ENCODE measurements at places on chromosomes 12 and 14.
A peak's percentile ranks its signal among the peaks of the same experiment; 100 is the strongest.

GRCh38 chr12:57927086-57927485 lies 14.3 kb upstream of the ATP23 start:
- DNase-seq, result no peak

- DNase-seq, result no peak
Measured at GRCh38 chr12:130863298-130863697, 8.6 kb upstream of the RAN start.

DNA sequence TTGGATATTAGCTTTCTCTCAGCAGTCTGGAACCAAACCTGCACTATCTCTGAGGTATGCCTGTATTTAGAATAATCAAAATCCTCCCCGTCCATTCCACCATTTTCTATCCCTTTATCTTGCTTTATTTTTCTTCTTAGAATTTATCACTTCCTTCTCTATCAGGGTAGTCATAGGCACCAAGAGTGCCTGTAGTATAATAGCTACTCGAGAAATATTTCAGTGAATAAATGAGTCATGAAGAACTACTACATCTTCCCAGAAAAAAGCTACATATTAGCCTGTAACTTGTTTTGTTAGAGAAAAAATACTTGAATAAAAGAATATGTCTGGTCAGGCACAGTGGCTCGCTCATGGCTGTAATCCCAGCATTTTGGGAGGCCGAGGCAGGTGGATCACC lies 4.3 kb downstream of the SLC2A14 start:
- DNase-seq, result no peak

GRCh38 chr14:94581127-94581999 lies at the start of gene SERPINA5:
Gene SERPINA5 (plus strand): TSS chr14:94581426. CDS start chr14:94587363, 5,937 bp downstream.
- DNase-seq, result no peak

GRCh38 chr12:31804185-31804504 lies 75.3 kb upstream of the AMN1 start:
- DNase-seq, result no peak

DNA sequence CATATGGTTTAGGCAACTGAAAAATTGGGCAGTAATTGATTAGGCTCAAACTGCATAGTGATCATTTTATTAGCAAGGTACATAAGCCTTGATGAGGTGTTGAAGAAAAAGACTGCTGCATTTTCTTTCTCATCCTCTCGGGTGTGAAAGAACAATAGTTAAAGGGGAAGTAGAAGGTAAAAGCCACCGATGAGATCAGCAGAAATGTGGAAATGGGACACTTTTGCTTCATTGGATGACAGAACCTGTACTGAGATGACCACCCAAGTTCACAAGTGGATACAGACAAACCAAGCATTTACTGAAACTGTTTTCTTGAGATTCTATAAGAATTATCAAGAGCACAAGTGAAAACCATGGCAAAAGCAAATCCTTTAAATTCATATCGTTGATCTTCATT lies 184.0 kb downstream of the TMX1 start:
- DNase-seq, result no peak

DNA sequence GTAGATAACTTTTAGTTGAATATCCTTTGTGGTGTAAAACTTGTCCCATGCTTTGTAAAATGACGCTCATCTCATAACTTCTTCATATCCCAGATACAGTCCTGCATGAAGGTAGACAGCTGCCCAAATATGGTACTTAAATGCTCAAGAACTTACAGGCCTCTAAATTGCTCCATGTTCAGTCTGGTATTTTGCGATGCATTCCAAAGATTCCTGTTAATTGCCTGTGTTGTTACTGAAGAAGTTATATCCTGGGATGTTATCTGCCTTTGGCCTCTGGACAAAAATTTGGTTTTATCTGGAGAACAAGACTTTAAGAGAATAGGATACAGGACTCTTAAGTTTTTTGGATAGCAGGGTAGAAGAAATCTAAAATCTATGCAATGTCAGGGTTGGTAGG lies 473.0 kb downstream of the PCNX1 start:
- no peak for DNase-seq

GRCh38 chr12:41795910-41796309 lies 348.8 kb downstream of the GXYLT1 start:
- no peak for DNase-seq

DNA sequence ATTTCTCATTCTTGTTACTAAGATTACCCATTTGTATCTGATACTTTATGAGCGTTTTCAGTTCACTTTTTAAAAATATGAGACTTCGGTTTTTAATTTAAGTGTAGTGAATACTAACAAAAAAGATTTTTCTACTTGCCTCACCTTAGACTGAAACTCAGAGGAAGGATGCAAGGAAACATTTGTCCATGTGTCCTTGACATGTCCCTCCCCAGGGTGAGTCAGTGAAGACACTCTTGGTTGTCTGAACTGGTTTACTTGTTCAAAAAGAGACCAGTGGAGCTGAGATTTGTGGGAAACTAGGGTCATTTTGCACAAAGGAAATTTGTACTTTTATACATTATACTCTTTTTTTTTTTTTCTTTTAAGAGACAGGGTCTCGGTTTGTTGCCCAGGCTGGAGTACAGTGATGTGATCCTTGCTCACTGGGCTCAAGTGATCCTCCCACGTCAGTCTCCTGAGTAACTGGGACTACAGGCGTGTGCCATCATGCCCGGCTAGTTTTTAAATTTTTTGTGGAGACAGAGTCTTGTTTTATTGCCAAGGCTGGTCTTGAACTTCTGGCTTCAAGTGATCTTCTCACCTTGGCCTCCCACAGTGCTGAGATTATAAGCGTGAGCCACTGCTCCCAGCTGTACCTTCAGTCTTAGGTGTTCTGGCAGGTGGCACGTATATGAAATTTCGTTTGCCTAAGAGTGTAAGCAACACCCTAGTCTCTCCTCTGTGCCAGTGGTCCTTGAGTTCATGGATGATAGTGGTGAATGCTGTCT lies 56.7 kb downstream of the PPFIBP1 start:
- DNase-seq, result no peak

- no peak for DNase-seq
Measured at GRCh38 chr12:91441993-91442952, 259.7 kb upstream of the DCN start.

DNA sequence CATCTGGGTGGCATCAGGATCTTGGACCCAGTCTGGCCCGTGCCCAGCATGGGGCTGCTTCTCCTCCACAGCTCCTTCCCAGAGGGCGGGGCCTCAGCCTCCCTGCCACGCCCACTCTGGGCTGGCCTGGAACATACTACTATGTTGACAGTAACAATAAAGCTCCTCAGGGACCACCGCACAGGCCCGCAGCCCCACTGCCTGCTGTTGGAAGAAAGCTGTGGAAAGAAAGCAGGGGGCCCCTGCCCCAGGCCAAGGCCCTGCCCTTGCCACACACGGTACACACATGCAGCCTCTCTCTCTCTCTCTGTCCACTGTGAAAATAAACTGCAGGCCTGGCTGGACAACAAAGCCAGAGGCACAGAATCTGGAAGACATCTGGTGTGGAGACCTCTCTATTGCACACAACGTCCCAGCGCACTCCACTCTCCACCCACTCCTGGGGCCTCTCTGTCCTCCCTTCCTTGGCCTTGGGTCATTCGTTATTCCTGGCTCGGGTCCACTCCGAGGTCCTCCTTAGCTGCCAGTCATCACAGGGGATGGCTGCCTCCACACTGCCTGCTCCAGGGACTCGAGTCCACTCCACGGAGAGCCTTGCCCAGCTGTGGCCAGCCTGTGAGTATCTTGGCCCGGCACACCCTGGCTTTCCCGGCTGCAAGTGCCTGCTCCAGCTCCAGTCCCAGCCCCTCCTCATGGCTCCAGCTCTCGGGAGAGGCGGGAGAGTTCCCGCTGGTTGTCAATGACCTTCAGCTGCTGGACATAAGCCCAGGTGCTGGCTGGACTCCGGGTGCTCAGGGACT lies 11.8 kb upstream of the ENDOU start:
- no peak for DNase-seq

DNA sequence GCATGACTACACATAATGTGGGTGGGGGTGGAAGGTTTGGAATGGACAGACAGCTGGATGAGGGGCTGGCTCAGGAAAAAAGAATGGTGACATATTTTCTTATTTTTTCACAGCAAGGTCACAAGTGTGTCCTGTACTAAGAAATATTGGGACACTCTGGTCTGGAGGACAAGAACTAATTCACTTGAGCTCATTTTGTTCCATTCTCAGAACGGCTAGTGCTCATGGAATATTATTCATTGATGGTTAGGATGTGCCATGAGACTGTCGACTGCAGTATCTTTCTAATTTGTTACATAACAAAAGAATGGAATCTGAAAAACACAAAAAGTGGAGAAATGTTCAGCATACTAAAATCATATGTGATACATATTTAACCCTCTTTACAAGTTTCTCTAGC lies 149.5 kb downstream of the BMP4 start:
- no peak for DNase-seq

DNA sequence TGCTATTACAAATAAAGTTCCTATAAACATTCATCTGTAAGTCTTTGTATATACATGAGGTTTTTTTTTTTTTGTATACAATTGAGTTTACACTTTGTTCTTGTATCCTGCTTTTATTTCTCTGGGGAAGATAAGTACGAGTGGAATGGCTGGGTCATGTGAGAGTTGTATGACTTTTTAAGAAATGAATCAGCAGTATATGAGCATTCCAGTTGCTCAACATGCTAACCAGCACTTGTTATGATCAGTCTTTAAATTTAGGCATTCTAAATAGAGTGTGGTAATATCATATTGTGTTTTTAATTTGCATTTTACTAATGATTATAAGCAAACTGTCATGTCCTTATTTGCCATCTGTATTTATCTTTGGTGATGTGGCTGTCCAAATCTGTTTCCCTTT lies 44.7 kb upstream of the AMIGO2 start:
- DNase-seq, result no peak

GRCh38 chr14:92040431-92041051 lies 682 bp upstream of the TRIP11 start:
- DNase-seq, result peak; percentile 3

GRCh38 chr12:1640328-1641234 lies 11.6 kb downstream of the WNT5B start:
- DNase-seq, result no peak

GRCh38 chr14:95623195-95623594 lies 63.0 kb upstream of the TCL1B start:
- no peak for DNase-seq

GRCh38 chr12:78628491-78629100 lies 236.0 kb upstream of the SYT1 start:
- no peak for DNase-seq

DNA sequence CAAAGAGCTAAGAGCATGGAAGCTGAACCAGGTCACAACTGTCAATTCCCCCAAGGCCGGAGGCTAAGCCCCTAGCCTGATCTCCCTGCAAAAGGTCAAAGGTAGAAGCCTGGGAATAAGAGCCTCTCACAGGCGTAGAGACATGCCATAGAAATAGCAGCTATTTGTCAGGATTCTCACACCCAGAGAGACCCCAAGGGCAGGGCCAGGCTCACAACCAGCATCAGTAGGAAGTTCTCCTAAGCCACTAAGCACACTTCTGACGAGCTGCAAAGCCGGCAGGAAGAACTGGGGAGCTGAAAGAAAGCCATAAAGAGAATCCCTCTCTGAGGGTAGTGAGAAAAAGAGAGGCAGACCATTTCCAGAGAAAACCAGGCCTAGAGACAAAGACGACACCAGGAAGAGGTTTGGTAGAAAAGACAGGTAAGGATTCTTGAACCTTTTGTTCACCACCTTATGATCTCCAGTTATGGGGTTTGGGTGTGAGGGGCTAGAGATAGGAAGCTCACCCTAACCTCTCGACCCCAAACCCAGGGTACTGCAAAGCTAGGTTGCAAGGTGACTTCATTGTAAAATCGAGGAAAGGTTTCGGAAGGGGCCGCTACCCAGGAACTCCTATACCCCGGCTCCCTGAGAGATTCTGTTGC lies 1.0 kb downstream of the SMARCC2 start:
- no peak for DNase-seq

- no peak for DNase-seq
Measured at GRCh38 chr14:104464907-104465306, 114.7 kb upstream of the C14orf180 start.

GRCh38 chr12:15405606-15406005 lies 83.3 kb downstream of the PTPRO start:
- no peak for DNase-seq

- DNase-seq, result no peak
Measured at GRCh38 chr12:45509187-45509586, 220.3 kb upstream of the ARID2 start.

DNA sequence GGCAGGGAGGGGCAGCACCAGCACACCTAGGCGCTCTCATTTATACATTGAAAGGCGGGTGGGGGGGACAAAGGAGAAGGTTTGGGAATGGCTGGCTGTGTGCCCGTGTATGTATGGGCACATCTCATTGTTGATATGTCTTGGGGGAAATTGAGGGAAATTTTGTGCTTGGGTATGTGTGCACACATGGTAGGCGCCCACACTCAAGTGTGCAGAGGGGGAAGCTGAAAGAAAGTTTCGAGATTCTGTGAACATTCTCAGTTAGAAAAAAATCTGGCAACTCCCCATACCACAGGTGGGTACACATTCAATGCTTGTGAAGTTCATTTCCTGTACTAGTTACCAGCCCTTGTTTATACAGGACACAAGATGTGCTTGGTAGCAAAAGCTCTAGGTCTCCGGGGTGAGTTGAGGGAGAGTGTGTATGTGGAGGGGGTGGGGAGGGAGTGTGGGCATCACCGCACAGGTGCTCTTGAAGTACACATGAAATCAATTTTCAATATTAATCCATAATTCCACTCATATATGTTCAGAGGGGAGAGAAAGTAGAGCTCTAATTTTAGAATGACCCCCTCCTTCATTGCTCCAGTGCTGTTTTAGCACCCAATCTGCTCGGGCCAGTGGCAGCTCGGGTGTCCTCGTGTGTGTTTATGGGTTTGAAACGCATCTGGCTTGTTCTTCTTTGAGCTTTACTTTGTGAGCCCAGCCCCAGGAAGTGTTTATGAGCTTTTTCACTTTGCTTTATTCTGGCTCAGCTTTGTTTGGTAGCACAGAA lies 286.0 kb downstream of the ZFP36L1 start:
- DNase-seq, result peak; percentile 65

DNA sequence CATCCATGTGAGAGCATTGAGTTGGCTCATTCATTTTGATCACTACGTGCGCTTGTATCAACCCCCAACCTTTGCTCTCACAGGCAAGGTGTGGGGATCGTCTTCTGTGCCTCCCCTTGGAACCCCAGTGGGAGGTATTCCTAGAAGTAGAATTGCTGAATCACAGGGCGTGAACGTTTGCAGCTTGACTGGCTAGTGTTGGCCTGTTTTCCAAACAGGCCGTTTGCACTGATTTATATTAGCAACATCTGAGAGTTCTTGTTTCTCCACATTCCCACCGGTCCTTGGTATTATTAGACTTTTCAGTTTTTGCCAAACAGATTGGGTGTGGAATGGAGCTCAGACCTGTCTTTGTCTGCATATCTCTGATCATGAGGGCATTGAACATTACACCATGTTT lies 288.6 kb upstream of the PWP1 start:
- DNase-seq, result no peak

GRCh38 chr12:51970904-51971646 lies 19.6 kb downstream of the ACVR1B start:
- DNase-seq, result peak; percentile 52

All from CD4-positive, alpha-beta T cell treated with Interleukin-15 for 4 hours (primary cell).